Mesenteric fat pad (tissue), 1 donor: ENCODE measurements at places on chromosomes 3 and 15. TPM values are rescaled to one million over a fixed set of nuclear protein-coding genes. Genes with fewer than 3 reads are reported as not detected.

DNA sequence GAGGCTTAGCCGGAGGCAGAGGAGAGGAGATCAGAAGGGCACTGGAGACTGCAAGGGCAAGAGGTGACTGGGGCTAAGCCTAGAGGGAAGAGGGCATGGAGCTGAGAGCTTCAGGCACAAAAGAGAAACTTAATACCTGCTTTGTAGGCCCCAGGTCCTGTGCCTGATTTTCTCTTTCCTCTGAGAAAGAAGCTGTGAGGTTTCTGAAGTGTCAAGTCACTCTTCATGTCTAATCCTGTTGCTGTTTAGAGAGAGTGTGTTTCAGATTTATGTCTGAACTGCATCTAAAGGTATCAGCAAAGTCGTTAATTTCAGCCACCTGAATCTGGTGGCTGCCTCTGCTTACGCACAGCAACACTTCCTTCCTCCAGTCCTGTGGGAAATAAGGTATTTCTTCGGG, 106.9 kb upstream of the RNU6-1 start:
- DNase-seq = no peak

DNA sequence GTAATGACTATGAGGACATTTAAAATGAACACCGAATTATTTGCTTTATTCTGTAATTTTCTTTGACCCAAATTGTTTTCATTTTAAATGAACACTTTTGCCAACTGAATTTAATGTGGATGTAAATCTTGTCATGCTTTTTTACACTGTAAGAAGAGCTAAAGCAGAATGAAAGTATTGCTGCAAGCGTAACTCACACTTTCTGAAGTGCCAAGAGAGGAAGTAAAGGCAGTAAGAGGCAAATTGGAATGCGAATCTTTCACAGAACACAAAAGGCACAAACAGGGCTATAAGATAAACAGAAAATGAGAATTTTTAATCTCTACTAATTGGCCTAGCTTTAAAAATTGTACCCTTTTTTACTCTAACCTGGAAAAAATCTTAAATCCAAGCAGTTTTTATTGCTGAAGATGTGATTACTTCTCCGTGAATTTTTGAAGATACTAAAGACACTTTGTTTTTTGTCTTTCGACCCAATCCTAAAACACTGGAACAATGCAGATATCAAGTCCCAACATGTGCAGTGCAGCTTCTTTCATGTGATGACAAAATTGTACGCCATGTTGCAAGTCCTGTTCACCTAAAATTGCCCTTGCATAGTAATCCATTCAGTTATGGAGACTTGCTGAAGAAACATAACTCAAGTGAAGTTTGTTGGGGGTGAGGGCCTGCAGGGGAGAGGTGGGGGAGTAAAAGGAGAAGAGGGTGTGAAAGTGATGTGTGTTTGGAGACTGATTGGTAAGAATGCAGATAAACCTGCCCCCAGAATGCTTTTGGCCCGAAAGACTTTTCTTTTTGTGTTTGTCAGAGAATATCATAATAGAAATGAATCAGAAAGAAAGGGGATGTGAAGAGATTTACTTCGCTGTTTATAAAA, 1.4 kb downstream of the ARID3B start:
- no peak for DNase-seq

GRCh38 chr15:74569731-74570070, 28.7 kb downstream of the ARID3B start:
- no peak for DNase-seq

DNA sequence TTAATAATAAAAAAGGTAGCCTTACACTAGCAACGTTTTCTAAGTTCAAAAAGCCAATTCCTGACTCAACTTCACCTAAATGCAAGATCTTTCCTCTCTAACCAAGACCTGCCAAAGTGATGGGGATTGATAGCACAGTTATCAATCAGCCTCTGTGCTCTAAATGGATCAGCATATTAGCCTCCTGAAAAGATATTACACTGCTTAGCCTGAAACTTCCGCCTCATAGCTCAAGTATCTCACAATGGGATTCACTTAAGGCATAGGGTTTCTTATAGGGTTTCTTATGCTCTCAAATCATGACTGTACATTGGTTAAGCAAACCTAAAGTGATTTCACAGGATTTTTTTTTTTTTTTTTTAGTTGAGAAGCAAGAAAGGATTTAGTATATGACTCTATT, 436 bp upstream of the SLC9A9 start:
- DNase-seq = no peak

DNA sequence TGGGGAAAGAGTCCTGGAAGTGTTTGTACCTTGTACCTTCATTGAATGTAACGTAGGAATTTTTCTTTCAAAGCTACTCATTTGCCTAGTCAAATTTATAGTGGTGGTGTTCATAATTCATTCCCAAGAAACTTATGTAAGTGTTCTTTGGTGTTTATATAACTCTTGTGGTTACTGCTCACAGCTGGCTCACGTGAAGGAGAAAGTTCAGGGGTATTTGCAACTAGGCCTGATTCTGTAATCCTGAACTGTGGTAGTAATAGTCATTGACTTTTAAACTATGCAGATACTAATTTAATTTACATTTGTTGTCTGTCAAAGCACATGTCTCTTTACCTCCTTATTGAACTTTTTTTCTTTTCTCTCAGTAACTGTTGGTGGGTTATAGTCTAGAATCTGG, 50.5 kb upstream of the TEX264 start:
- no peak for DNase-seq

DNA sequence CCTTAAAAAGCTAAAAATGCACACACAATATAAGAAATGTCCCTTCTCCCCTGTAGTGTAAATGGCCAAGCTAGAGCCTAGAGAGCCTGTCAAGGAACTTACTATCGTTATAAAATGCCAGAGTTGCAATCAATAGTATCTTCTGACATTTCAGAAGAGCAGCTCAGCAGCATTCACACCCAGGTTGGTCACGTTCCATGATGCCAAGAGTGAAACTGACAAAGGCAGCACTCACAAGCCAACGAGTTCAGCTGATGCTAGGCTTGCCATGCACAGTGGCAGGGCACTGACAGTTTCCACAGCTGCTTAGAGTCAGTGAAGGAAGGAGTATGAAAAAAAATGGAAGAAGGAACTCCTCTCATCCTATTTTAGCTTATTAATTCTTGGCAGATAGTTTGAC, 331.4 kb upstream of the CCDC54 start:
- DNase-seq = no peak

GRCh38 chr3:158127250-158128219, 17.6 kb downstream of the RSRC1 start:
- no peak for DNase-seq

GRCh38 chr3:168123201-168124176, 27.8 kb upstream of the GOLIM4 start:
- DNase-seq = no peak

- no peak for DNase-seq
Measured at GRCh38 chr3:100335434-100335833, 877 bp downstream of the NIT2 start.

DNA sequence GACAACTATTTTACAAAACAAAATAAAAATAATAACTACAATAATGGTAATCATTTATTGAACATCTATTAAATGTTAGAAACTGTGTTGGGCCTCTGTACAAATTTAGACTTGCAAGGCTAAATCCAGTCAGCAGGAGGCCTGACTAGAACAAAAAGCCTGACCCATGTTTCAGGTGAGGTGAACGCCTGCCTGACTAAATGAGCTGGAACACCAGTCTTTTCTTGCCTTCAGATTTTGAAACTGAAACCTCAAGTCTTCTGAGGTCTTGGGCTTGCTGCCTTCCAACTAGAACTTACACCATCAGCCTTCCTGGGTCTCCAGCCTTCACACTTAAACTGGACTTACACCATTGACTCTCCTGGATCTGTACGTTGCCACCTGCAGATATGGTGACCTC, 706.9 kb downstream of the TBL1XR1 start:
- DNase-seq = no peak

- DNase-seq = no peak
Measured at GRCh38 chr3:188104050-188104449, 49.9 kb upstream of the LPP start.

GRCh38 chr3:152317184-152317583, 48.5 kb downstream of the MBNL1 start:
- DNase-seq = no peak

DNA sequence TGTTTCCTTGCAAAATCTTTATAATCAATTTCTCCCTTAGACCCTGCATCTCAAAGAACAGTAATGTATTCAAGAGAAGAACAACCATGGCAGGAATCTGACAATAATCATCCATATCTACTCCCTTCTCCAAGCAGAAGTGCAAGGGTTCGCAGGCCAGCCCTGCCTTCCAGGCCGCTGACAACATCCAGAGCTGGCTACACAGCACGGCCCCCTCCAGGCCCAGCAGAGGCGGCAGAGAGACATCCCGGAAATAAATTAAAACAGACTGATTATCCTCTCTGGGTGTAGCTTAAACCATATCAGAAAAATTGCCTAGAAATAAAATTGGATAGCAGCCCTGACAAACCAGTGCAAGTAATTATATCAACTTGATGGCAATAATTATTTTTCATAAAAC, 223.3 kb downstream of the FAM43A start:
- DNase-seq = no peak

The SKIL gene
- total RNA-seq = 55.8 TPM

The UROC1 gene
- not detected for total RNA-seq

The RNU5B-1 gene
- 29.8 TPM for total RNA-seq

The ARHGAP31 gene
- 63.4 TPM for total RNA-seq

The HES1 gene
- total RNA-seq = 38.9 TPM

The STRA6 gene
- total RNA-seq = not detected
